ENCODE measurements at places on chromosomes 4 and X.

DNA sequence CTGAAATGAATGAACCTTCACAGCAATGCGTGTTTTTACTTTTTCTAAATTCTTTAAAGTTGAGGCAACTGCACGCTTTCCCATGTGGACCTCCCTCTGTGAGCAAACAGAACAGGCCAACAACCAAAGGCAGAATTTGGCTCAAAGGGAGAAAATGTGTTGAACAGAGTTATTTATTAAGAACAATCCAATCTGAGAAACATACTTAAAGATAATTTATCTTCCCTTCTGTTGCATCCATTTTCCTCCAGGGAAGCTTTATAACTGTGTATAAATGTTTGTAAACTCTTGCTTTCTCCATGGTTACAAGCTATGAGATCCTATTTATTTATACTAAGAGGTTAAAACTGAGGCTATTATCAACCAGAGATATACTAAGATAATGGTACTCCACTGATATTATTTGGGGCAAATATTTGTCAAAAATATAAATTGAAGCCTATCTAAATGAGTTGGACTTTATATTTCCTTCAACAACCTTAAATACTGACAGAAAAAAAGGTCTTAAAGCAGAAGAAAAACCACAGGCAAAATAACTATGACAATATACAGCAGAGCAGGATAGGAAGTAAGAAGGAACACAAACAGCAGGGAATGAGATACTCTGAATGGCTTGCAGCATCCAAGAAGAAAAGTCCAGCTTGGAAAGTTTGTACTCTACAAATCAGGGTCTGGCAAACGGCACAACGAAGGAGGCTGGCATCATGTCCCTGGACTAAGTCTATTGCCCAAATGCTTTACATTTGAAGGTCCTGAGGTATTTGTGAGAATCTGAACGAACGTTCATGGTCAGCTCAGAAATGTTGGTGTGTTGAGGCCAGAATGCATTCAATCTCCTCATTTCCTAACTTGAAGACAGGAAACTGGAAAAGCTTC is 663.2 kb upstream of the INTU start:
- DNase-seq: no peak

GRCh38 chr4:173527103-173527891 is 2.7 kb downstream of the HAND2 start:
- no peak for DNase-seq

DNA sequence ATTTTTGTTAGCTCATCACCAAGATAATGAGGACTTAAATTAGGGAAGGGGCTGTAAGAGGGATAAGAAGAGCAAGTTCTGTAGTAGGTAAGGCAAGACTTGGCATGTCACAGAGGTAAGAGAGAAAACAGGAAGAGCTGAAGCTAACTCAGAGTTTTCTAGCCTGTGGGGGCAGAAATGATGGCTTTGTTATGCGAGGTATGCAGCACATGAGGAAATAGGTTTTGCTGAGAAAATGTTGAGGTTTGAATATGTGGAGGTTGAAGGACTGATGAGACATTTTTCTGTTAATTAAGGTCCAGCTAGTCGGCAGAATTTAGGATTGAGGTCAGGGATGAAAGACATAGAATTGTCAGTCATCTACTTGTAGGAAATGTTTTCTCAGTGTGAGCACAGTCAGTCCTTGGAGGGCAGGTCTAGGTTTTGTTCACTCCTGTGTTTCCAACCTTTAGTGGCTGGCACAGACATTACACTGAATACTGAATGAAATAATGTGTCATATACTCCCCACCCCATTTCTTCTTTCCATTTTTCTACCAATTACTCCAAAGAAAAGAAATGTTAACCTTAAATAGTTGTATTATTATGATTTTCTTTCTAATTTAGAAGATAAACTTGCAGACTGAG is 154.0 kb upstream of the AADAT start:
- no peak for DNase-seq

GRCh38 chr4:3067473-3068001 is 6.8 kb downstream of the HTT-AS start:
- DNase-seq: no peak

GRCh38 chr4:40812856-40813255 is 63.1 kb downstream of the NSUN7 start:
- no peak for DNase-seq

DNA sequence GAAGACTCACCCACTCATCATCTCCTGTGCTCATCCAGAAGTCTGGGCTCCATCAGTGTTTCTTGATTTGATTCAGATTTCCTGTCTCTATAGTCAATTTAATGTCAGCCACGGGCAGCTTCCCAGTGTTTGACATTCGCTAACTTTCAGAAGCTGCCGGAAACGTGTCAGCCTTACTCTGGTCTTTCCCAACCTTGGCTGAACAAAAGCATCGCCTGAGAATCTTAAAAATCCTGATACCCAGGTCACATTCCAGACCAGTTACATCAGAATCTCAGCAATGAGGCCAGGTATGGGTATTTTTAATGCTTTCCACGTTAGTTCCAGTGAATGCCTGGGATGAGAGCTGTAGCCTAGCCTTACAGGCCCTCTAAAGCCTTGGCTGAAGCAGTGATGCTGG is 233.8 kb downstream of the FRMPD4 start:
- DNase-seq: no peak
